ENCODE measurements at places on chromosomes 3 and 15.

- no peak for DNase-seq
Measured at GRCh38 chr3:171977860-171978259, 61.5 kb upstream of the FNDC3B start.

DNA sequence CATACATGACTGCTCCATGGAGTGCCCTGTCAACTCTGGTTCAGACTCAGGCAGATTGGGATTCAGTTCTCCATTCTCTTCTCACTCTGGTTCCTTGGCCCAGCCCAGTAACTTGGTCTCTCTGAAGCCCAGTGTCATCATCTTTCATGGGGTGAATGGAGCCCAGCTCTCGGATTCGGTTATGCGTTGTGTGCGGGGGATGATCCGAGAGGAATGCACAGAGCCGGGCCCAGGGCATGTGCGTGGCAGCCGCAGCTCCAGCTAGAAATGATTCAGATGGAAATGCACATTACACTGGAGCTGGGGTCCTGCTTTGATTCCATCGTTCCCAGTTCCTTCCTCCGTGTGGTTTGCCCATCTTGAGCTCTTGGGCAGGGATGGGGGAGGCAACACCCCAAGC, 189.4 kb downstream of the FEZF2 start:
- no peak for DNase-seq

- DNase-seq = no peak
Measured at GRCh38 chr15:82641129-82641798, 5.9 kb downstream of the CPEB1 start.

DNA sequence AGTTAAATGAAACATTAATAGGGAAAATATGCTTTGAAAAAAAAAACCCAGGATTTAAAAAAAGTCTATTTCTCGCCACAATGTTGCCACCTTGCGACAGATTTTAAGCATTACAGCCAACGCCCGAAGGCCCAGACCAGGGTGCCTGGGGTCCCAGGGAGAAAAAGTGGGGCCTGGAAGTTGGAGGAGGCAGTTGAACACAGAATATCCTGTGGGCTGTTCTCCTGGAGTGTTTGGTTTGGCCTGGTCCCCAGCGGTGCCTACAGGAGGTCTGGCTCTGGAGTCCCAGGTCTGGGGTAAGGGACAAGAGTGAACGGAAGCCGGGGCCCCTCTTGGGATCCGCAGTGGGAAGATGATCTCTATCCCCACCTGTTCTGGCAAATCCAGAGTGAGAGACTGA, 3.4 kb downstream of the RNU6-1 start:
- DNase-seq = no peak

- no peak for DNase-seq
Measured at GRCh38 chr15:32979710-32980109, 214.8 kb downstream of the FMN1 start.
